ENCODE measurements at places on chromosomes 12 and 14.

GRCh38 chr14:77791225-77791600 is 8.7 kb upstream of the ADCK1 start:
- no peak for DNase-seq

- DNase-seq: no peak
These were observed 265.0 kb downstream of the CACNA1C start for GRCh38 chr12:2317772-2318171.

- DNase-seq: no peak
These were observed 451.8 kb upstream of the TBX3 start for GRCh38 chr12:115135800-115136211.

- DNase-seq: no peak
These were observed 194.5 kb downstream of the DPF3 start for GRCh38 chr14:72699443-72699842.

GRCh38 chr14:24887623-24888304 is 162.2 kb downstream of the STXBP6 start:
- peak; percentile 25 for DNase-seq
